Effector CD4-positive, alpha-beta T cell (primary cell): ENCODE measurements at places on chromosomes 1 and 21.

GRCh38 chr1:37930246-37931101 lies 16.4 kb downstream of the INPP5B start:
- DNase-seq: no peak

GRCh38 chr1:245201201-245201600 lies 46.4 kb downstream of the KIF26B start:
- DNase-seq: no peak

DNA sequence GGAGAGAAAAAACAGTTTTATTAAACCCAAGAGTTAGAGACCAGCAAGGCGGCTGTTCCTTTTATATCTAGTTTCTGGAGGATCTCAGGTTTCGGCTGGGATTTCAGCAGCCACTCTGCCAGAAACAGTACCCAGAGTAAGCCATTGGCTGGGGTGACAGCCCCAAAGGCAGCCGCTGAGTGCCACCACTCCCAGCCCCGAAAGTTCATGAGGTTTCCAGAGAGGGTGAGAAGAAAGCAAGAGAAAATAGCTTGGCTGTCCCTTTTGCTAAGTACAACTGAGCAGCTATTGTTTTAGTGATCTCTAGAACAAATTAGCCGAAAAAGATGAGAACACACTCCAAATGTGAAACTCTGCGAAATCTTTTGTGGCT lies 1.2 kb downstream of the SH3BGR start:
- no peak for DNase-seq

GRCh38 chr1:33111965-33112364 lies 31.0 kb downstream of the AZIN2 start:
- DNase-seq: no peak

GRCh38 chr1:107559881-107560280 lies 405.1 kb downstream of the VAV3 start:
- DNase-seq: no peak

DNA sequence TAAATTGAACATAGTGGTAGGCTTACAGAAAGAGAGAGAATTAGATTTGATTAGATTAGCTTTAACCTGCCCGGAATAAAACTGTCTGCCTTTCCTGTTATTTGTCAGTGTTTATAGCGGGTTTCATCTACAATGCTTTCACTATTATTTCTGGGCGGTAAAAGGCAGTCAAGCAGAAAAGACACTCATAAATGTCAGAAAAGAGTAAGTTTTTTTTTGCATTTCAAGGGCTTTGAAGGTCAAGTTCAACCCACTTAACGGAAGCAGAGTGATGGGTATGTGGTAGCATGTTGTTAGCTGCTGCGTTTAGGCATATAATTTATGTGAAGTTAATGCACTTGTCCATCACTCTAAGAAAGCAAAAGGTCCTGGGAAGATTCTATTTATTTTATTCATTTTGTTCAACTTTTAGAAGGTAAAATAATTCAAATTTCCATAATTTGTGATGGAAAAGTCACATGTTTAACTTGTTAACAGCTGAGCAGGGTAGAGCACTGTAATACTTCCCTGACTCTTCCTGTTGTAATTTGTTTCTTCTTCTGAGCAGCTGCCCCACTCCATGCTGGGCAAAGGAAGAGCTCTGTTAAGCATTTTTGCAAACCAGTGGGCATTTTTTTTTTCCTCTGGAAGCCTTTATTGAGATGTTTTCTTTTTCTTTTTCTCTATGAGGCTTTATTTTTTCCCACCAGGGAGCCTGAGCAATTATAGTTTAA lies 220.1 kb downstream of the ST6GALNAC3 start:
- no peak for DNase-seq

GRCh38 chr1:41773842-41774241 lies 144.9 kb downstream of the HIVEP3 start:
- no peak for DNase-seq

GRCh38 chr1:150493175-150493574 lies 6.0 kb downstream of the TARS2 start:
- DNase-seq: no peak

- DNase-seq: no peak
Measured at GRCh38 chr1:197269053-197269452, 1.0 kb downstream of the CRB1 start.

GRCh38 chr1:93958726-93959100 lies 49.5 kb upstream of the GCLM start:
- DNase-seq: no peak

- no peak for DNase-seq
Measured at GRCh38 chr1:180898441-180899219, 14.1 kb upstream of the KIAA1614 start.

DNA sequence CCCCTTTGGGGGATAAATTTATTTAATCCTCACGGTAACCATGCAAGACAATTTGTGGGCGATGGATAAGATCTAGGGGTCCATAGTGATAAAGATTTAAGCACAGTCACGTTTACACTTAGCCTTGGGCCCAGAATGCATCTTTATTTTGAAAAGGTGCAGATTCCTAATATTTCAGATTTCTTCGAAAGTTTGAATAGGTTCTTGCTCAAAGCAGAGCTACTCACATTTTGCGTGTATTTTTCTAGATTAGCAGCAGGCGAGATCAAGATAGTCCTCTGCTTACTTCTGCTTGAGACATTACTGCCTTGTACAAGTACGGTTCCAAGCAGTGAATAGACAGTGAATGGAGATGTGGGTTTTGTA lies 647 bp downstream of the TSEN15 start:
- DNase-seq: no peak

DNA sequence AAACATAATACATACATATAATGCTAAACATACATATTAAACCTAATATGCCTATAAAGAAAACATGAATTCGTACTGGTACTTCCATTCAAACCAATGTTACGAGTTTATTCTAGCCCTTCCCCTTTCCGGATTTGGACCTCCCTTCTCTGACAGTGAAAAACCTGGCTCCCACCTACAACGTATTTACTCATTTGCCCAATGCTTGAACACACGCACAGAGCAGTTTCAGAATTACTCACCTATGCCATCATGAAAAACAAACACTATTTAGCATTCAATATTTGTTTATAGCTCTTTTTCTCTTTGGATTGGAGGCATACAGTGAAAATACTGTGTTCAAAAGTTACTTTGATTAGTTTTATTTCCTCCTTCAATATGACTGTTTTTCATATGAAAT lies 204.4 kb downstream of the LMX1A start:
- DNase-seq: no peak

GRCh38 chr1:18491168-18491567 lies 10.4 kb downstream of the KLHDC7A start:
- DNase-seq: no peak

DNA sequence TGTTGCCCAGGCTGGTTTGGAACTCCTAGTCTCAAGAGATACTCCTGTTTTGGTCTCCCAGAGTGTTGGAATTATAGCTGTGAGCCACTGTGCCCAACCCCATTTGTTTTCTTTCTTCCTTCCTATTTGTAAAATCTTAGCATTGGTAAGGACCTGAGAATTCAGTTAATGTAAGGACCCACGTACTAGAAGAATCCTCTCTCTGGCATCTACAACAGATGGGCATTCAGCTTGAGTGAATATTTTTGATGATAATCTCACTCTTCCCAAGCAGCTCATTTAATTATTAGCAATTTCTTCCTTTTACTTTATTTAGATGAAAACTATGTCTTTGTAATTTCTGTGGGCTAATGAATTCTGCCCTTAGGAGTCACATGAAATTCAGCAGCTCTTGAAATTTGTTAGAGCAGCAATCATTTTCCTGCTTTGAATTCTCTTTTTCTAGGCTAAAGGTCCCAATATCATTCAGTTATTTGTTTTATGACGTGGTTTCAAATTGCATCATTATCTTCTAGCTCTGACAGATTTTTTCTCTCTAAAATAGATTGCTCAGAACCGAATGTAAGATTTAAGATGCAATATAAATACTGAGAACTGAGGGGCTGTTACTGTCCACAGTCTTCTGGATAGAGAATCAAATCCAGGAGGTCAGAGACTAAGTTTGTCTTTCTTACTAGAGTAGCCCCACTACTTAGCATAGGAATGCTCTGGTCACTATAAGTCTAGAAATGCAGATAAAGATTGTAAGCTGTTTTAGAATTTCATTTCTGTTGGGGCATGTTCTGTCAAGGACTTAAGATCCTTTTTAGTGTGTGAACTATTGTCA lies 59.4 kb downstream of the EPB41 start:
- DNase-seq: no peak

DNA sequence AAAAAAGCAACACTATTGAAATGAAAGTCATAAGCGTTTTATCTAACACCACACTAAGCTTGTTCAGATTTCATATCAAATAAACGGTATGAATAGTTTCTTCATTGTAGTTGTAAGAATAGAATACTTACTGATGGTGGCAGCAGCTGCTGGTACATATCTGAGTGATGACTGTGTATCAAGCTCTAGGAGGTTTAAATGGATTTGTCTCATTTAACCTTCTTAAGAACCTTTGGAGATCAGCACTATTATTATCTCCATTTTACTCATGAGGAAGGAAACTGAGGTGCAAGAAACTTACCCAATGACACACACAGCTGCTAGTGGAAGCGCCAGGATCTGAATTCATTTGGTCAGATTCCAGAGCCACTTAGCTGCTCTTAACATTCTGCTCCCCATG lies 104.0 kb downstream of the EIF4G3 start:
- DNase-seq: no peak

- DNase-seq: no peak
Measured at GRCh38 chr1:12416101-12416500, 186.3 kb downstream of the VPS13D start.

DNA sequence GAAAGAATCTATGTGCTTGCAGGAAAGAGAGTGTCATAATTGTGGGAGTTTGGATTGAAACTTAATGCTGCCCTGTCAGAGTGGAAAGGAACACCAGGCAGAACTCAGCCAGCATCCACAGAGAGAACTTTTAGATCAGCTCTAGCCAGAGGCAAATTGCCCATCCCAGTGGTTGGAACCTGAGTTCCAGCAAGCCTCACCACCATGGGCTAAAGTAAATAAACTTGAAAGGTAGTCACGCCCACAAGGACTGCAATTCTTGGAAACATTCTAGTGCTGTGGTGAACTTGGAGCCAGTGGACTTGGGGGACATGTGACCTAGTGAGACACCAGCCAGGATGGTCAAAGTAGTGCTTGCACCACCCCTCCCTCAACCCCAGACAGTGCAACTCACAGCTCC lies 571.6 kb downstream of the LRRIQ3 start:
- DNase-seq: no peak

DNA sequence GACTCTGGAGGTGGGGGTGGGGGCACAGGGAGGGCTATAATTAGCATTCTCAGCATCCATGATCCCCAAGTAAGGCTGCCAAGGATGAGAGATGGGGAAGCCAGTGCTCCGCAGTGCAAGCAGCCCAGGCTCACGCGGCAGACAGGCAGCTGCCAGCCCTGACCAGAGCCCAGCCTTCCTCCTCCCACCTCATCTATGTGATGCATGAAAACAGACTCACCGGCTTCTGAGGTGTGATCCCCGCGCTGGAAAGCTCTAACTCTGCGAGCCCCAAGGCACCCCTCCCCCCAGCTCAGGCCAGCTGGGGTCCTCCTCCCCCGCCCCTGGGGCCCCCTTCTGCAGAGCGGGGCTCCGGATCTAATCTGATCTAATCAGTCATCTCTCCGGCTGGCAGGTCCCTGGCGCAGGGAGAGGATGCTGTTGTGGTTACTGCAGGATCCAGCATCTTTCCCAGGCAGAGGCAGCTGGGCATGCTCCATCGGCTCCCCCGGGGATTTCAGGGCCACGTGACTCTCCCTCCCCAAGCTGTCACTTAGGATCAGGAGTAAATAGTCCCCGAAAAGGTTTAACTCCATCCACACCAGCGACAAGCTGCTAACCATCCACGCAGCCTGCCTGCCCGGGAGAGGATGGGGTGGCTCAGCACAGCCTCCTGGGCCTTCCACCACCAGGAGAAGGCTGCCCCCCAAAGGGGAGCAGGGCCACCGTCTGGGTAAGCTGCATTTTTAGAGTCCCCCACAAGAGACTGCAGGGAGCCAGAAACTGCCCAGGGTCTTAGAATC lies at the start of gene PLEKHA6:
TSS of gene PLEKHA6 (minus strand) at position 456 of the 782 bp plus-strand sequence. CDS start 86,202 bp downstream, outside the sequence.
- no peak for DNase-seq

DNA sequence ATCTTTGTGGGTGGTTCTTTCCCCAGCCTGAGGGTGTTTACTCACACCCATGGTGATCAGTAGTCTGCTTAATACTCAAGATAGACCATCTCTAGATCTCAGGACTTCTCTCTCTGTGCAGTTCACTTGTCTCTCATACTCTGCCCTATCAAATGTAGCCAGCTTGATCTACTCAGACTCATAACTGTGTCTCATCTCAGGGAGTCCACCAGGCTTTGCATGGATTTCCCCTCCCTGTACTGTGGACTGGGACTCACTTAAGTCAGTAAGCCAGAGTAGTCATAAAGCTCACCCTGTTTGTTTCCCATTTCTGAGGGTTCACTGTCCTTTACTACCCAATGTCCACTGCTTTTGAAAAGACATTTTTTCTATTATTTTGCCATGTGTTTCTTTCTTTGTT lies 41.8 kb downstream of the LYPLAL1 start:
- no peak for DNase-seq

GRCh38 chr1:180262628-180263488 lies 32.8 kb downstream of the LHX4 start:
- no peak for DNase-seq

- no peak for DNase-seq
Measured at GRCh38 chr21:27423038-27423437, 456.1 kb upstream of the ADAMTS5 start.

DNA sequence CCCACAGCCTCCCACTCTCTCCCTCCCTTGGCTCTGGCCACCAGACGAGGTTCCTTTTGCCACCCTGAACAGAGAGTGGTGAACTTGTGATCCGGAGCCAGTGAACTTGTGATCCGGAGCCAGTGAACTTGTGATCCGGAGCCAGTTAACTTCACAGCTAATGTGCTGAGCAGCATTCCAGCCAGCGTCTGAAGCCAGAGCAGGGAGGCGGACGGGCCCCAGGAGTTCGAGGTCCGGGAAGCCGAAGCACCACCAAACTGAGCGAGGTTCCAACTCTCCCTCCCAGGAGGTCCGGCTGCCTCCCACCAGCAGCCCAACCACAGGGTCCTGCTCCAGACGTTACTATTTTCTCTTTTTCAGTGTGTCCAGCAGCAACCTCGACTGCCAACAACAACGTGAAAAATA lies 85.8 kb downstream of the SYF2 start:
- DNase-seq: no peak

GRCh38 chr1:39896909-39897685 lies 4.6 kb downstream of the MYCL start:
- DNase-seq: no peak

GRCh38 chr21:45511661-45512431 lies 30.4 kb downstream of the SLC19A1 start:
- DNase-seq: no peak

DNA sequence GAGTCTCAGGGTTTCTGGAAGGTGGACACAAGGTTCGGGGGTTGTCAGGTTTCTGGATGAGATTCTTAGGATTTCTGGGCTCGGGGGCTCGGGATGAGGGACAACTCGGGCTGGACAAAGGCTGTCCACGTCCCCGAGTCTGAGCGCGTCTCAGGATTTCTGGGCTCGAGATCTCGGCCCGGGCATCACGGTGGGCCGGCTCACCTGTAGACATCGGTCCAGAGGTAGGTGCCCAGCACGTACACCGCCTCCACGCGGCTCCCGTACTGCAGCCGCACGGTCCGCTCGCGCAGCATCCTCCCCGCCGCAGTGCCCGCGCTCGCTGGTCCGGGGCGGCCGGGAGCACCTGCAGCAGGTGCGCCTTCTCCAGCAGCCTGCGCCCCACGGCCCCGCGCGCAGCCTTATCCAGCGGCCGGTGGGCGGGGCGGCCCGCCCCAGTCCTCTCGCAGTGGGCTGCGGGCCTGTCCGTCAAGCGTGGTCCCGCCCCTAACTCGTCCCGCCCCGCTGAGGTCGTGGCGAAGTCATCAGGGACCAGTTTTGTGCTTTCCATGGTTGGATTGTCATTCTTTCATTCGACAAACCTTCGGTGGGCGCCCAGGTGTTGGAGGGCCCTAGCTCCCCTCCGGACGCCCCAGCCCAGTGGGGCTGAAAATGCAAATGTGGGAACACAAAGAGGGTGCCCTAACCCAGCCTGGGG lies at the start of gene PADI2:
TSS of gene PADI2 (minus strand) at position 376 of the 697 bp plus-strand sequence. CDS start at position 296, 80 bp downstream.
- no peak for DNase-seq
